ENCODE measurements at places on chromosomes 1 and 21.

DNA sequence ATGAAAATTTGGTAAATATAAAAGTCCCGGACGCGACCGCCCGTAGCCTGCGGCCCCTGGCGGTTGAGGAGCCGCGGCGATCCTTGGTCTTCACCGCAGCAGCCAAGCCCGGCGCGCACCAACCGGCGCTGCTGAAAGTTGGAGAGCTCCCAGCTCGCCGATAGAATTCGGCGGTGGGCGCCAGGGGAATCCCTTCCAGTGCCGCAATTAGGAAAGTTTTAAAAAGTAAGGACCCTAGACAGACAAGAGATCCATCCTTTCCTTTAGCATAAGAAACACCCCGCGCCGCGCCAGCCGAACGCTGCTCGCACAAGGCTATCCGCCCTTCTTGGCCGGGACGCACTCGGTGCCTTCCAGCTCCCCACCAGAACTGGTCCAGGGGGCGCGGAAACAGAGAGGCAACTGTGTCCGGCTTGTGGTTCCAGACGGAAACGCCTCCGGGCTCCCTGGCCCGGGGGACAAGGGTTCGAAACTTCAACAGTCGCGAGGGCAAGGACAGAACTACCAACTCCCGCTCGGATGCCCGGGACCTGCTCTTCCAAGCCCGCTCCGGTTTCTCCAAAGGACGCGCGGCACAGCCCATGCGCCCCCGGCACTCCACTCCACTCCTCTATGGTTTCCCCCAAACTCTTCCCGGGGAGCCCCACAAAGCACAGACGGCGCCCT, 1.7 kb downstream of the FAM78B start:
- DNase-seq = peak; percentile 39

DNA sequence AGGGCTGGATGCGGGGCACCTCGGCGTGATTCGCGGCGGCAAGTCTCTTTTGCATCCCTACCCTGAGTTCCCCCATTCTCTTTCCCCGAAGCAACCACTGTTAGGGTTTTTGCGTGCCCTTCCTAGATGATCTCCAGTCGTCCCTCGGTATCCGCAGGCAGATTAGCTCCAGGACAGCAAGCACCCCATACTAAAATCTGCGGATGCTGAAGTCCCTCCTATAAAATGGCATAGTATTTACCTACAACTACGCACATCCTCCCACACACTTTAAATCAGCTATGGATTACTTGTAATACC, 22.8 kb upstream of the CFAP126 start:
- DNase-seq = no peak

DNA sequence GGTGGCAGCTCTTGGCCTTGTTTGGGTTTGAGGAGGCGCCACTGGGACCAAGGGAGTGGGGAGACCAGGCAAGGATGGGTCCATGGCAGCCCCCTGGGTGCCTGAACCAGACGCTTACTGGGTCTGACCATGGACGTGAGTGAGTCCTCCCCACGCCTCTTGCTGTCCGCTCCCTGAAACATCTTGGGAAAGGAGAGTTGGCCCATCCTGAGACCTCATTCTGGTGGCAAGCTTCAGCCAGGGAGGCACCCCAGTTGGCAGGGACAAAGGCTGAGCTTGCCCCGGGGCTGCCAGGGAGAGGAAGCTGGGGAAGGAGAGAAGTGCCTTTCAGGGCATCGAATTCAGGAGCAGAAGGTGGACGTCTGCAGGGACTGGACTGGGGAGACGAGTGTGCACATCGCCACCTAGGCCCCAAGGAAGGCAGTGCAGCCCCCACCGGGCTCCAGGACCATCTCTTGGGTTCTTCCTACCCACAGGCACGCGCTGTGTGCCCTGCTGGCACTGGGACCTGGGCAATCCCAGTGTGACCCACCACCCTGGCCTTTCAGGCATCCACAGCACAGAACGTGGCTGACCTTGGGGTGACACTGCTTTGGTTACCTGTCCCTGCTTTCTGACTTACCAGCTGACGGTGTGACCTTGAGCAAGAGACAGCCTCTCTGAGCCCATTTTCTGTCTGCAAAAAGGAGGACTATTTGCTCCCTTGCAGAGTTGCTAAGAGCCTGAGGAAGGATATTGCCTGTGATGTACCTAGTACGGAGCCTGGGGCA, 132.9 kb upstream of the WNT4 start:
- DNase-seq = peak; percentile 55

DNA sequence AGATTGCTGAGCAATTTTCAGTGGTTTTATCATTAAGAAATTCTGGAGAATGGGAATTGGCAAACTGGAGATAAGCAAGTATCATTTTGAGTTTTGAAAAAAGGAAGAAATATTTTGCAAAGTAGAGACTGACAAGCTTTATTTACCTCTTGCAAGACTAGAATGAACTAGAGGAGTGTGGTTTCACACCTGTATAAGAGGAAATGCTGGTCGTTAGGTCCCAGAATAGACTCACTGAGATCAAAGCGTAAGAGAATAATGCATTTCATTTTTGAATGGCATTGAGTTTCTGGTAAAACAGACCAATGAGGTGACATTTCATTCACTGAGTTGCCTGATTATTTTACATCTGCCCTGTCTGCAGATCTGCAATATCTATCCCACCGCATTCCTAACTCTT, 308.1 kb downstream of the ADGRL2 start:
- DNase-seq = no peak

DNA sequence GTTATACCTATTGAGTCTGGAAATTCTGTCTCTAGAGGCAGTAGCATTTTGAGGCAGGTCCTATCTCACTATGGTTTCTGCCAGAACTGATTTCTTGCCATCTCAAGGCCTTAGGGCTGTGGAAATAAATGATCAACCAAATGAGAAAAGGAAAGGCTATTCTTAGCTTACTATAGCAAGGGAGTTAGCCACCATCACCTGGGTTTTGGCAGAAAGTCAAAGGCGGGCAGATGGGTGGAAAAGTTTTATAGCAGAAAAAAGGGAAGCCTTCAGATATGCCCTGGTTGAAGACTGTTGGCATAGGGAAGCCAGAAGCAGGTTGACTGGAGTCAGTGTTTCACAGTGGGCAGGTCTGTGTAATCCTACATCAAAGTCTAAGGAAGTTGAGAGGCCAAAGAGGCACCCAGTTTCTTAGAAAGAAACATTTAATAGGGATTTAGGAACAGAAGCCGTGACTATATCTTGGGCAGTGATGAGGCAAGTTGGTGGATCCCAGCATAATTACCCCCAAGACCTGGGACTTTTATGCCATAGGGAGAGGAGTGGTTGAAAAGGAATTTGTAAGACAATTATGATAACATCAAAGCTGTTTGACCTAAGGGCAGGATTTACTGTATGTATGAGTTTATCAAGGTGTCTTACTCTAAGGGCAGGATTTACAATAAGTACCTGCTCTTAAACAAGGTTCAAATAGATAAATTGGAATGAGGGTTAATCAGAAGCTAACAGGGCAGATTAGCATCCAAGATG, 29.7 kb downstream of the CTH start:
- DNase-seq = no peak

- no peak for DNase-seq
Observed at GRCh38 chr1:244112041-244112440, 61.0 kb downstream of the ZBTB18 start.

- no peak for DNase-seq
Observed at GRCh38 chr1:161251579-161251978, 7.0 kb upstream of the PCP4L1 start.

DNA sequence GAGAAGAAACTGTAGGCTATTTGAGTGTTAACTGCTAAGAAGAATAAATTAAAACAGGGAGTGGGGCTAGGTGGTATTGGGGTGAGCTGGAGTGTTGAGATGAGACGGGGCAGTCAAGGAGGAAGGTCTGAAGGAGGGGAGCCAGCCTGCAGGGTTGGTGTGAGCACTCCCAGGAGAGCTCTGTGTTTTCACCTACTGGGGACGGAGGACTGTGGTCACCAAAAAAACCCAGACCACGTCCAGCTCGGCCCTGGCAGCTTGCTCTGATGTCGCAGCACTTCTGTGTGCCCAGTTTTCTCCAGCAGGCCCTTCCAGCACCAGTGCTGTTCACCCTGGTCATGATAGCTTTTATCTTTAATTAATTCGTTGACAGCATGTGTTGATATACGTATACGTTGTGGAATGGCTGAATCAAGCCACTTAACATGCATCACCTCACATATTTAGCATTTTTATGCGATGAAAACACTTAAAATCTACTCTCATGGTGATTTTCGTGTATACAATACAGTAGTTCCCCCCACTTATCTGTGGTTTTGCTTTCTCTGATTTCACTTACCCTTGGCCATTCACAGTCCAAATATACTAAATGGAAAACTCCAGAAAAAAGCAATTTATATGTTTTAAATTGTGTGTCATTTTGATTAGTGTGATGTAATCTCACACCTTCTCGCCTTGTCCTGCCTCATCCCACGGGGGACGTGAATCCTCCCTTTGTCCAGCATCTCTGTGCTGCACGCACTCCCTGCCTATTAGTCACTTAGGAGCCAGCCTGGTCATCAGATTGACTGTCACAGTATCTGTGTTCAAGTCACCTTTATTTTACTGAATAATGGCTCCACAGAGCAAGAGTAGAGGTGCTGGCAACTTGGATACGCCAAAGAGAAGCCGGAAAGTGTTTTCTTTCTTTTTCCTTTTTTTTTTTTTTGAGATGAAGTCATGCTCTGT, 12.3 kb downstream of the FAM3B start:
- no peak for DNase-seq

- no peak for DNase-seq
Observed at GRCh38 chr1:247175458-247175857, 3.6 kb upstream of the ZNF124 start.

GRCh38 chr21:42025376-42026081, 15.4 kb upstream of the ZBTB21 start:
- no peak for DNase-seq

DNA sequence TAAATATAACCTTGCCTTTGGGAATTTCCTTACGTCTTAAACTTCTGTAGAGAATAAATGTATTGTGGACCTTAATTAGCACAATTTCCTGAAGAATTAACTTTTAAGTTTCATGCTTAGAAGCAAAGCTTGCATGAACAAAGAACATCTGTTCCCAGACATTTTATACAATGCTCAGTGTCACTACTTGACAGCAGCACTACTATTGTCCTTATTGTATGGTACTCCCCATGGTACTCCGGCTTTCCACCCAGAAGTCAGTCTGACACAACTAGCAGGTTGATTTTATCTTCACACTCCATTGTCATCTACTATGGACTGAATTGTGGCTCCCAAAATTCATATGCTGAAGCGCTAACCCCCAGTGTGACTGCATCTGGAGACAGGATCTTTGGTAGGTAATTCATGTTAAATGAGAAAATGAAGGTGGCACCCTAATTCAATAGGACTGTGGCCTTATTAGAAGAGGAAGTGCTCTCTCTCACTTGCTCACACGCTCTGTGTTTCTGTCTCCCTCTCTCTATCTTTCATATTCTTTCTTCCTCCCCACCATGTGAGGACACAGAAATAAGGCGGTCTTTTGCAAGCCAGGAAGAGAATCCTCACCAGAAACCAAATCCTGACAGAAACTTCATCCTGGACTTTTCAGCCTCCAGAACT, 10.7 kb upstream of the OR2B11 start:
- no peak for DNase-seq

DNA sequence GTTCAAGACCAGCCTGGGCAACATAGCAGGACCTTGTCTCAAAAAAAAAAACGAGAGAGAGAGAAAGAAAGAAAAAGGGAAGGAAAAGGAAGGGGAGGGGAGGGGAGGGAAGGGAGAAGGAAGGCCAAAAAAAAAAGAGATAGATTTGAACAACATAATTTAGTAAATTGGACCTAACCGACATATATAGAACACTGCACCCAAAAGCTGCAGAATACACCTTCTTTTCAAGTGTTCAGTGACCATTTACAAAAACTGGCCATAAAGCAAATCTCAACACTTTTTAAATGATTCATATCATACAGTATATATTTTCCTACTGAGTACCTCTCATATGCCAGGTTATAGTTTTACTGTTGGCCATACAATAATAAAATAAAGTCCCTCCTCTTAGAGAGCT, 6.9 kb downstream of the TSTD1 start:
- no peak for DNase-seq

DNA sequence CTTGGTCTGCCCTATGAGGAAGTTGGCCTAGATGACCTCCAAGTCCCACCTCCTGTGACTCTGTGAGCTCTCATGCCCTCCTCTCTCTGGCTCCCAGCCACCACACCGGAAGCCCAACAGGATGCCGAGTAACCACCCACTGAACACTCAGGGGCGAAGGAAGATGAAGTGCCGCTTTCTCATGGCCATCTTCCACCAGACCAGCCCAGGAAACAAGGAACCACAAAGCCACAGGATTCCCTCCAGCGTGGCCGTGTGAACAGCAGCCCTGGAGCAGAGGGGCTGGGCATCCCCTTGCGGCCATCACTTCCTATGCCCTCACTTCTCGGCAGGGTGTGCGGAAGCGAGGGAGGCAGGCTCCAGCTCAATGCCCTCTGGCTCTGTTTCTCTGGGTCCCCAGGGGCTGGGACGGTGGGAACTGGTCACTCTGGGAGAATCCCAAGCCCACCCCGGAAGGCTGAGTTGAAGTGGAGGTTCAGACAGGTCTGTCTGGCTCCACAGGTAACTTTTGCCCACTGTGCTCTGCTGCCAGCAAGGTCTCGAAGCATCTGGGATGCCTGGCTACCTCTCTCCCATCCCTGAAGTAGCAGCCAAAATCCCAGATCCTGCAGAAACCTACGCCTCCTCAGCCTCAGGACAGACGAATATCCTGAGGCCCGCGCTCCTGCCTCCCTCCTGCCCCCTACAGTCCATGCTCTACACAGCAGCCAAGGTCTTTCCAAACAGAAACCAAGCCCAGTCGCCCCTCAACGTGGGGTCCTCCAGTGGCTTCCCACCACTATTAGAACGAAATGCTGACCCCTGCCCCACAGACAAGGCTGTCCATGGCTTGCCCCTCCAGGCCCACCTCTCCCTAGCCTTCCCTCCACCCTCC, 44.2 kb upstream of the ECE1 start:
- DNase-seq = peak; percentile 76

GRCh38 chr1:52571783-52572182, 18.9 kb upstream of the TUT4 start:
- DNase-seq = no peak

DNA sequence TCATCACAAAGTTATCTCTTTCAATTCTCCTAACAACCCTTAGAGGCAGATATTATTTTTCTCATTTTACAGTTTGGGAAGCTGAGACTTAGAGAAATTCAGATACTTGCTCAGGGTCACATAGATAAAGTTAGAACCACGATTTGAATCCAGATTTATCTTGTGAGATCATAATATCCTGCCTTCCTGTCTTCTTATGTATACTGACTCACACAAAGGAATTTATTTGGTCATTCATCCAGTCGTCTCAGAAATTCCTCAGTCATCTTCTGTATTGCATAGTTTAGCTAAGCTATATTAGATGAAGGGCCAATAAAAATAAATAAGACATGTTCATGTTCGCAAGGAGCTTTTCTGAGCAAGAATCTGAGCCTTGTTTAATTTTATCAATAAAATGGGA, 35.8 kb upstream of the RUNX1 start:
- no peak for DNase-seq

All from activated CD4-positive, alpha-beta T cell treated with anti-CD3 and anti-CD28 coated beads, Interleukin-2, amount 50 U/mL, for 48 hours (primary cell).